ENCODE measurements at places on chromosomes 2 and 18. TPM values are rescaled to one million over a fixed set of nuclear protein-coding genes. Genes with fewer than 3 reads are reported as not detected.

Gene IFIH1
- total RNA-seq, result 23.9 TPM

- H3K36me3 ChIP-seq, result no peaks in the 10 kb centered on the region
- H3K27ac ChIP-seq, result no peak overlapping the region
- H3K27me3 ChIP-seq, result no peaks in the 10 kb centered on the region
- no peak overlapping the region for H3K4me3 ChIP-seq
Observed at GRCh38 chr2:180960982-180961381, 19.4 kb upstream of the UBE2E3 start.

Gene CAB39
- 53.2 TPM for total RNA-seq

DNA sequence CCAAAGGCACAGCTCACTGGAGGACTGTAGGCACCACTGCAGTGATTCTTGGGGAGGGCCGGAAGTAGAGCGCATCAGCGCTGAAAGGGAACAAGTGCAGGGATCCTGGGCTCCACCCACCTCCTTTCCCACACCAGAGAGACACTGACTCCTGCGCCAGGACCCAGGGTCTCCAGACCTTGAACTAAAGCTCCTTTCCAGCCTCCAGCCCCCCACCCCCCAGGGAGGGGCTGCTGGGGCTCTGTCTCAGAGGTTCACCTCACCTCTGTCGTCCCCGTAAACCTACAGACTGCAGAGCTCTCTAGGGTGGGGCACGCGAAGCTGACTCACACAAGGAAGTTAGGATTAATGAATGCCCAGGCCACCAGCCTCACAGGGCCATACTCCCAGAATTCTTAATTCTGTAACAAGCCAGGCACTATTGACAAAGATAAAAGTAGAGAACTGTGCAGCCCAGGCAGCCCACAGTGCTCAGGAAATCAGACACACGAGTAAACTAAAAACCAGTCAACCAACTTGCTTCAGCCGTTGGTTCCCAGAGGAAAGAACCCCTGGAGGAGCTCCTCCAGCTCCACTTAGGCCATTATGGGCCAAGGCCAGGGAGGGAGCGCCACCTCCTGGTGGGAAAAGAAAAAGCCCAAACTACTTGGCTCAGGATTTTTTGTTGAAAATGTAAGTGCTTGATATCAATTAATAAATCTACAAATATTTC is 45.1 kb upstream of the ACAA2 start:
- no peaks in the 10 kb centered on the region for H3K27me3 ChIP-seq
- no peak overlapping the region for H3K27ac ChIP-seq
- peak; percentile 13 for DNase-seq
- H3K4me1 ChIP-seq, result no peaks in the 10 kb centered on the region

DNA sequence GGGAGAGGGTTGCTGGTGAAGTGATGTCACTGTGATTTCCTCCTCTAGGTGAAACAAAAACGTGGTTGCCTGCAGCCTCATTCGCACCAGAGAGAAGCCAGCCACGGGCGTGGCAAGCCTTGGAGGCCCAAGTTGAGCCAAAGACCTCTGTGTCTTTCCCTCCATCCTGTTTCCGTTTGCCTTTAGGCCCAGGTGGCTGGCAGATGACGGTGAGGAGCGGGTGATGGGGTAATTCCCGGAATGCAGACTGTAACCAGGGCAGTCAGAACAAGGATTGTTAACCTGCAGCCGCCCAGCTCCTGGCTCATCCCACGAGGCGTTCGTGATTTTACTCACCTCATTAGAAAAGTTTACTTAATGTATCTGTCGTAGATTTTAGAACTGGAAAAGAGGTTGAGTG is 14.4 kb downstream of the CTIF start:
- H3K27me3 ChIP-seq, result no peaks in the 10 kb centered on the region
- no peak overlapping the region for H3K4me3 ChIP-seq
- H3K27ac ChIP-seq, result no peak overlapping the region
- H3K4me1 ChIP-seq, result no peaks in the 10 kb centered on the region

- H3K4me1 ChIP-seq, result no peaks in the 10 kb centered on the region
- no peaks in the 10 kb centered on the region for H3K36me3 ChIP-seq
- H3K27me3 ChIP-seq, result no peaks in the 10 kb centered on the region
- no peak for DNase-seq
- no peak overlapping the region for H3K4me3 ChIP-seq
Observed at GRCh38 chr18:66646609-66647008, 42.7 kb upstream of the CDH19 start.

DNA sequence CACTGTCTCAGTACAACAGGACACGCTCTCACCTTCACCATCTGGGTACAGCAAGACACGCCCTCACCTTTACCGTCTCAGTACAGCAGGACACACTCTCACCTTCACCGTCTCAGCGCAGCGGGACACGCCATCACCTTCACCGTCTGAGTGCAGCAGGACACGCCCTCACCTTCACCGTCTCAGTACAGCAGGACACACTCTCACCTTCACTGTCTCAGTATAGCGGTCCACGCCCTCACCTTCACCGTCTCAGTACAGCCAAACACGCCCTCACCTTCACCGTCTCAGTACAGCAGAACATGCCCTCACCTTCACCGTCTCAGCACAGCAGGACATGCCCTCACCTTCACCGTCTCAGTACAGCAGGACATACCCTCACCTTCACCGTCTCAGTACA is 109.9 kb upstream of the CTDP1 start:
- no peaks in the 10 kb centered on the region for H3K36me3 ChIP-seq
- peaks cover 5% of the 10 kb centered on the region for H3K4me1 ChIP-seq
- no peak for DNase-seq
- no peak overlapping the region for H3K27ac ChIP-seq
- no peaks in the 10 kb centered on the region for H3K27me3 ChIP-seq
- no peak overlapping the region for H3K4me3 ChIP-seq
